ENCODE measurements at places on chromosomes 6 and 20. TPM values are rescaled to one million over a fixed set of nuclear protein-coding genes. Genes with fewer than 3 reads are reported as not detected.

The C6orf118 gene
- total RNA-seq = not detected

DNA sequence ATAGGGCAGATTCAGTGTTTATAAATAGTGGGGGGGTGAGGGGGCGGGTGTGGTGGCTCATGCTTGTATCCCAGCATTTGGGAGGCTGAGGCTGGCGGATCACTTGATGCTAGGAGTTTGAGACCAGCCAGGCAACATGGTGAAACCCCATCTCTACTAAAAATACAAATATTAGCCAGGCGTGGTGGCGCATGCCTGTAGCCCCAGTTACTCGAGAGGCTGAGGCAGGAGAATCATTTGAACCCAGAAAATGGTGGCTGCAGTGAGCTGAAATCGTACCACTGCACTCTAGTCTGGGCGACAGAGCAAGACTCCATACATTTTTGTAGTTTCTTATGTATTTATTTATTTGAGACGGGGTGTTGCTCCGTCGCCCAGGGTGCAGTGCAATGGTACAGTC, 109.0 kb upstream of the ZNF217 start:
- DNase-seq = no peak

- no peak for DNase-seq
Observed at GRCh38 chr6:108762394-108762793, 85.8 kb upstream of the ARMC2 start.

GRCh38 chr20:15643713-15644112, 929.5 kb downstream of the KIF16B start:
- DNase-seq = no peak

DNA sequence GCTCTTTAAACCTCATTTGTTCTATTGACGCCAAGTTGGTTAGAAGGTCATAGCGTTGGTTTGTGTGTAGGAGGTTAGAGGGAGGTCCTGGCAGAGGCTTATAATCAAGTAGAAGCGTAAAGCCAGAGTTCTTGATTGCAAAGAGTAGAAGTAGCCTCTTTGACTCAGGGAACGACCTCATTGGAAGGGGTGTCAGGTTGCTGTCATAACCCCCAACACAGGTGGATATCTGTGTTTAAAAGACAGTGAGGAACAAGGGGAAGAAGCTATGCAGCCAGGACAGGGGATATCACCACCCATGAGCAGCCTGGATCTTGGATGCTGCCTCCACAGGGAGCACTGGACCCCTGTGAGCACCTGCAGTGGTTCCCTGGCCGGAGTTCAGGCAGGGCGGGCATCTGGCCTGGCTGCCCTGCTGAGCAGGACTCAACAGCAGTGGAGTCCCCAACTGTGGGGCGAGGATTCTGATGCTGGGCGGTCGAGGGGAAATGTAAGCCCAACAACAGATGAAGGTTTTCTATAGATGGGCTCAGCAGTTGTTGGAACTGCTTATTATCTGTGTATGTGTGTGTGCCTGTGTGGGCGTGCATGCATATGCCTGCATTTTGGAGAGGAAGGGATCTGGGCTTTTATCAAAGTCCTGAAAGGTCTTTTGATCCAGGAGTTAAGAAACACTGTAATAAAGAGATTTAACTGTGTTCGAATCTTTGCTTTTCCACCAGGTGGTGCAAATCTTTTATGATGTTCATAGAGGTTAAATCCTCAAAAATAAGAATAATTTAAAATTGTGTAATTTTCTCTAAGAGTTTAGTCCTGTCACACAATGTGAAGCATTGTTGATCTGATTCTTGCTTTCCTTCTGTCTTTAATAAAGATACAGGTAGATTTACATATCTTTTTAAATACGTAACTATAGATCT, 27.7 kb downstream of the HIVEP1 start:
- no peak for DNase-seq

GRCh38 chr6:85662251-85662650, 19.6 kb upstream of the SYNCRIP start:
- DNase-seq = no peak

DNA sequence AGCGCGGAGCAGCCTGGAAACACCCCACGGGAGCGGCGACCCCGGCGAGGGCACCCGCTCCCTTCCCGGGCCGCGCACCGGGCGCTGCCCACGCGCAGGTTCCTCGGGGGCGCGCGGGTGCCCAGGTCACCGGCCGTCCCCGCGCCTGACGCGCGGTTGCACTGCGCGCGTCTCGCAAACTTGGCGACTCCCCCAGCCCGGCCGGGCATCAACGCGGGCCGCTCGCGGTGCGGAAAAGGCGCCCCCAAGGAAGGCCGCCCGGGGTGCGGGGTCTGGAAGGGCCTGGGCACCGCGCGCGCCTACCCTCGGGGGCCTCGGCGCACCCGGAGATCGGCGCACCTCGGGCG, 555 bp upstream of the ZBTB46 start:
- no peak for DNase-seq
